Body of pancreas (tissue), 4 donors: ENCODE measurements at places on chromosomes 16 and 17. TPM values are rescaled to one million over a fixed set of nuclear protein-coding genes. Genes with fewer than 3 reads are reported as not detected.
A peak's percentile ranks its signal among the peaks of the same experiment; 100 is the strongest.

The RCVRN gene
- total RNA-seq = not detected

- no peak for DNase-seq
Observed at GRCh38 chr16:4140652-4141051, 24.4 kb upstream of the ADCY9 start.

The ABHD15 gene
- 11.9 TPM for total RNA-seq

DNA sequence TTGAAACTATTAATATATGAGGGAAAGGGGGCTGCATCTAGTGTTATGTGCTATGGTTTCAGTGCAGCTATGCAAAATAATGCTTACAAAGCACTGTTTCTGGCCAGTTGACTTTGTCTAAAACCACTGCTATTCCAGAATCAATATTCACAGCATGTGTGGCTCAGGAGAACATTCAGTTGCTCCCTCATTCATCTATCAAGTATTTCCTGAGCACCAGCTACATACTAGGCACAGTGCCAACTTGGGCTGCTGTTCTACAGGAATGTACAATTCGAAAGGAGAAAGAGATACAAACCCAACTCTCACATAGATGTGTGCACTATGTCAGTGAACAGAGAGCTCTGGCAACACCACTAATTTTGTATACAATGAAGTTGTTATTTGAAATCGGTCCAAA, 183.0 kb downstream of the PHKB start:
- peak; percentile 27 for DNase-seq

The CD7 gene
- total RNA-seq = not detected

The JUP gene
- 67.9 TPM for total RNA-seq

DNA sequence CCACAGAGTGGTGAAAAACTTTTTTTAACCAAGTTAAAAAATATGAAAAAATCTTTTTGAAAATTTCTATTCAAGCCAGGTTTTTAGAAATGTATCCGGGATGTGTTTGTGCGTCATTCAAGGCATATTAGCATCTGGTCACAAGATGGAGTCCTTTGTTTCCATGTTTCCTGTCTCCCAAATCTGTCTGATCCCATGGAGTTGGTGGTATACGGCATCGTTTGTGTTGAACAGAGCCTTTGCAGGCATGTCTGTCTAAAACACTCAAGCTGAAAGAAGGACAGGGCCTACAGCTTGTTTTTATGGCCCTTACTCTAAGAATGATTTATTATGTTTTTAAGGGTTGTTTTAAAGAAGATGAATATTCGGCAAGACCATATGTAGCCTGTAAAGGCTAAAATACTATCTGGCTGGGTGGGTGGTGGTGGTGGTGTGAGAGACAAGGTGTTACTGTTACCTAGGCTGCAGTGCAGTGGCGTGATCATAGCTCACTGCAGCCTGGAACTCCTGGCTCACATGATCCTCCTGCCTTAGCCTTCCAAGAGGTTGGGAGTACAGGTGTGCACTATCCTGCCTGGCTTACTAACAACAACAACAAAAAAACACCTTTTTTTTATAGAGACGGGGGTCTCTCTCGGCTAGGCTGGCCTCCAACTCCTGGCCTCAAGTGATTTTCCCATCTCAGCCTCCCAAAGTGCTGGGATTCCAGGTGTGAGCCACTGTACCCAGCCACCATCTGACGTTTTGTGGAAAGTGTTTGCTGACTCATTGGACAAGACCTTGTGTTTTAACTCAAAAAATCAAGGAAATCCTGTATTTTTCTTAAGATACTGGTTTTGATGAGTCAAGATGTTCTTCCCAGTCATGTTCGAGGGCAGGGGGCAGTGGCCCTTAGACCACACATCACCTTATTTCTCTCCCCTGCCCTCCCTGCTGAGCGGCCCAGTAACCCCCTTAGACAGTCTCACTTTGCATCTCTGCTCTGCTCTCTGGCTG, 52.2 kb downstream of the NDE1 start:
- DNase-seq = no peak

DNA sequence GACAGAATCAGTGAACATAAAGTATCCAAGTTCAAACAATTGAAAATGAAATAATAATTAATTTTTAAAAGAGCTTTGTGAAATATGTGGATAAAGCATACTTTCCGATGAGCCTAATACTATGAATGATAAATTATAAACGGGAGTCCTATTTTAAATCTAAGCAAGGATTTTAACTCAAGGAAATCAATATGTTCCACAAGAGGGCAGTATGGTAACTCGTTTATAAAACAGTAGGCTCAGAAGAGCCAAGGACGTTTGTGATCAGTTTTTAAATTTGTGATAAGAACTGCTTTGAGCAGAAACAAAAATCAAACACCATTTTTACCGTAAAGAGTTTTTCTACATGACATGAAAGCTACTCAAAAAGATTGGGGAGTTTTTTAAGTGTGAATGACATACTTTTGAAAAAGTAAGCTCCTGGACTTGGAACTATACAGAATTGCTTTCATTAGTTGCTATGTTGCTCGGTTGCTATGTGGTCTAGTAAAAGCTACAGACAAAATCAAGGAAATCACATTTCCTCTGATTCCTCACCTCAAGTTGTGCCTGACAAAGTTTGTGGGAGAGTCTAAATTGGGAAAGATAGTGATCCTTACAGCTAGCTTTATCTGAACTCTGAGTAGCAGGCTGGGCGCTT, 11.8 kb upstream of the TEKT1 start:
- no peak for DNase-seq

DNA sequence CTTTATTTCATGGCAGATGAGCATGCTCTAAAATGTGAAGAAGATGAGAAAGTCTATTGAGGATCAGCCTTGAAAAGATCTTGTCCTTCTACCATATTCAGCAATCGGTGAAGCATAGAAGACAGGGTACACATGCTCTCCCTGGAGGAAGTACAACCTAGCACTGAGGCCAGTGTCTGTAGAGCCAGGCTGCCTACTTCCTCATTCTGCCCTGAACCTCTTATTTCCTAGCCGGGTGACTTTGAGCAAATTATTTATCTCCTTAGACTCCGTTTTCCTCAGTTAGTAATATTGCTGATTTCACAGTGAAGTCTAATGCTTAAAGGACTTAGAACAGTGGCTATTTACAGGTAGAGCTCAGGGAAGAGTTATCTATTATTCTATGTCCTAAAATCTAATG, 58.4 kb downstream of the TMEM100 start:
- no peak for DNase-seq

The CLEC18A gene
- total RNA-seq = 2.1 TPM

GRCh38 chr16:16868727-16869126, 489.8 kb downstream of the NPIPA7 start:
- DNase-seq = no peak

DNA sequence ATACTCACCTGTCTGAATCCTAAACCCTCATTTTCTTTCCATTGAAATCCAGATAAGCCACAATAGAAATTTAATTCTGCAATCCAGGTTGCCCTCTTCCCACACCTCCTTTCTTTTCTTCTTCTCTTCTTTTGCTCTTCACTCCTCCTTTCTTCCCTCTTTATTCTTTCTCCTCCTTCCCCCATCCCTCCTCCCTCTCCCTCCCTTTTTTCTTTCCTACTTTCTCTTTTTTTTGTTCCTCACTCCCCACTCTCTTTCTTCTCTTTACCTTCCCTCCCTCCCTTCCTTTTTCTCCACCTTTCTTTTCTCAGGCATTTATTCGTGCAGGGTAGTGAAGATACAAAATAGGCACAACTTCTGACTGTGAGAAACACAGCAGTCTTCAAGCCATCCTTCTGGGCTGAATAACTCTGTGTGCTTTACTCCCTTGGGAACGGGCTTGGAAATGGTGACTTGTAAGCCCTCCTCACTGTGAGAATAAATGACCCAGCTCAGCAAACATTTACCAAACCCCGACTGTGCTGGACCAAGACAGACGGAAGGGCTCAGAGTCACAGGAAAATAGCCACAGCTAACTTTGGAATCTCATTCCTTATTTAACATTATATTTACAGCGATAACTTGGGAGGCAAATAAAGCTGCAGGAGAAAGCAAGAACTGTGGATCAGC, 140.8 kb downstream of the HAPSTR1 start:
- DNase-seq = no peak

The SETD1A gene
- 10.9 TPM for total RNA-seq

The GPT2 gene
- 83.1 TPM for total RNA-seq

GRCh38 chr16:73793260-73793659, 503.4 kb upstream of the PSMD7 start:
- no peak for DNase-seq

GRCh38 chr17:67165201-67165600, 79.8 kb downstream of the HELZ start:
- no peak for DNase-seq

The SLC5A2 gene
- 0.26 TPM for total RNA-seq

GRCh38 chr17:38344420-38344745, 627 bp upstream of the GPR179 start:
- no peak for DNase-seq

DNA sequence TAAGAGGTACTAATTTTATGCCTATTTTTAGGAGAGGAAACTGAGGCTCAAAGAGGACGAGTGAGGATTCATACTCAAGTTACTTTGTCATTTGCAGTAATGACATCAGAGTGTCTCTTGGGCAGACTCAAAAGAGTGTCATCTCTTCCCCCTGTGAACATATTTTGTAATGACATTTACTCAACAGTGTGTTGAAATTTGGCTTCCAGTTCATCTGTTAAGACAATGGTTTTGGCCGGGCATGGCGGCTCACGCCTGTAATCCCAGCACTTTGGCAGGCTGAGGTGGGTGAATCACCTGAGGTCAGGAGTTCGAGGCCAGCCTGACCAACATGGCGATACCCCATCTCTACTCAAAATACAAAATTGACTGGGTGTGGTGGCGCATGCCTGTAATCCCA, 28.9 kb downstream of the WFDC1 start:
- DNase-seq = no peak

DNA sequence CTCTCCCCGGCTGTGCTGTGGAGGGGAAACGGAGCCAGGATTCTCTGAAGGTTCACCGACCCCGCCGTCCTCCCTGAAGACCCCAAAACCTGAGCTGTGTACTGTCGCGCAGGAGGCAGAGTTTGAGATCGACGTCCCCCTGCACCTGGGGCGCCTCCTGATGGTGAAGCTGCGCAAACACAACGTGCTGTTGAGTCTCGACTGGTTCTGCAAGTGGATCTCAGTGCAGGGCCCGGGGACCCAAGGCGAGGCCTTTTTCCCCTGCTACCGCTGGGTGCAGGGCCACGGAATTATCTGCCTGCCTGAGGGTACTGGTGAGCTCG, 62.6 kb upstream of the TEKT1 start:
- DNase-seq = no peak

DNA sequence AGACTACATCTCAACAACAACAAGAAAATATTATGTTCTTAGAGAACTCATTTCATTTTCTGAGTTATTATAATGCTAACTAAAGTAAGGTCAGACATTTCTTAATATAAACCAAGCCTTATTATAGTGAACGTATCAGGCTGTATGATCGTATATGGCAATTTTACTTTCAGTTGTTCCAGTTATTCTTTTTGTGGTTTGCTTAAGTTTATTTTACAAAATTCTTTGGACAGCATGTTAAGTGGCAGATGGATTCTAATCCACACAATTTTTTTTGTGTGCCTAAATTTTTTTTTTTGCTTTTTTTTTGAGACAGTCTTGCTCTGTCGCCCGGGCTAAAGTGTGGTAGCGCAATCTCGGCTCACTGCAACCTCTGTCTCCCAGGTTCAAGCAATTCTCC, 59.0 kb downstream of the VMP1 start:
- DNase-seq = no peak

DNA sequence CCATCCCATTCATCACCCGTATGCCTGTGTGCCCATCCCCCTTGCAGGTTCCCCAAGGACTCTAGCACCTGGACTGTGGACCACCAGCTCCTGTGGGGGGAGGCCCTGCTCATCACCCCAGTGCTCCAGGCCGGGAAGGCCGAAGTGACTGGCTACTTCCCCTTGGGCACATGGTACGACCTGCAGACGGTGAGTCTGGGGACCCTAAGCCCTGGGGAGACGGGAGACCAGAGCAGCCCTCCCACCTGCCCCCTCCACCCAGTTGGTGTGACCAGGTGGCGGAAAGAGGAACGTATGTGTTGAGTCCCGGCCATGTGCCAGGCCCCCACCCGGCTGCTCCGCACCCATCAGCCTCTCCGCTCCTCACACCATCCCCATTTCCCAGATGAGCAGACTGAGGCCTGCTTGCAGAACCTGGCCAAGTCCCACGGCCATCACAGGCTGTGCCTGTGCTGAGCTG, 15.6 kb downstream of the GAA start:
- DNase-seq = no peak

The CCL1 gene
- total RNA-seq = not detected

GRCh38 chr16:1002399-1003166, 21.0 kb downstream of the SOX8 start:
- DNase-seq = peak; percentile 25

The CES1 gene
- 19.1 TPM for total RNA-seq

The C16orf92 gene
- total RNA-seq = not detected

DNA sequence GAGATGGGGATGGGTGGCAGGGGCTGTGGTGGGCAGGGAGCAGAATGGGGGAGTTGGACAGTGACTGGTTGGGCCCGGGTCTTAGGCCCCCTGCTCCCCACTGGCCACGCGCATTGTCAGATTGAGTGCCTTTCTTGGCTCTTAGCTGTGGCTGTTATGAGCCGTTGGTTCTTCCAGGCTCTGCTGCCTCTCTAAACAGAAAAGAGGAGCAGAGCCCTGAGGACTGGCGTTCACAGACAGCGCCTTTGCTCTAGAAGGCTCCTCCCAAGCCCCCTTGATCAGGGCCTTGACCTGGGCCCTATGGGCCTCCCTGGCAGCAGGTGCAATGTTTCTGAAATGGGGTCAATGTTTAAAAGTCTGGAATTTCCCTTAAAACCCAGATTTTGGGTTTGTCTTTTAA, 14.8 kb upstream of the NUDT16L1 start:
- DNase-seq = no peak

DNA sequence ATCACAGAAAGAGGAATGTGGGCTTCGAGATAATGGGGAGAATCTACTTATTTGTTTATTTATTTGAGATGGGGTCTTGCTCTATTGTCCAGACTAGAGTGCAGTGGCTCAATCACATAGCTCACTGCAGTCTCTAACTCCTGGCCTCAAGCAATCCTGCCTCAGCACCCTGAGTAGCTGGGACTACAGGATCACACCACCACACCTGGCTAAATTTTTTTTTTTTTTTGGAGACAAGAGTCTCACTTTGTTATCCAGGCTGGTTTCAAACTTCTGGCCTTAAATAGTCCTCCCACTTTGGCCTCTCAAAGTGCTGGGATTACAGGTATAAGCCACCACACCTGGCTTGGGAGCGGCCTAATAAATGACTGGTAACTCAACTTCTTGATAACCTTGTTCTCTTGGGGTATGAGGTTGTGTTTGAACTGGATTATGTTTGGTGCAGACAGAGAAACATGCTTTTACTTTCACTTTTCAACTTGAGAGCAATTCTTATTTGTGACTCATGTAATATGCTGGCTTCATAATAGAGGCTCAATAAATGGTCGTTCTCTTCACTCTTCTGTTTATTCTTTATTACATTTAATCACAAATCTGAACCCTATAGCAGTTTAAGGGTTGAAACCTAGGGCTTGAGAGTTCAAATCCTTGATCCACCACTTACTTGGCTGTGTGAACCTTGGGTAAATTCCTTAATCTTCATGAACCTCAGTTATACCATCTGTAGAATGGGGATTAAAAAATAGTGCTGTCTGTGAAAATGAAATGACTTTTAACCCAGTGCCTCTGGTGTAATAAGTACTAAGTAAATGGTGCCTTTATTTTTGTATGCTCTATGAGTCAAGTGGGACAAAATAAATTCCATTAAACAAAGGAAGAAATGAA, 129.1 kb upstream of the HS3ST2 start:
- no peak for DNase-seq

The TAT gene
- total RNA-seq = not detected
